ENCODE measurements at places on chromosomes 16 and 17.

DNA sequence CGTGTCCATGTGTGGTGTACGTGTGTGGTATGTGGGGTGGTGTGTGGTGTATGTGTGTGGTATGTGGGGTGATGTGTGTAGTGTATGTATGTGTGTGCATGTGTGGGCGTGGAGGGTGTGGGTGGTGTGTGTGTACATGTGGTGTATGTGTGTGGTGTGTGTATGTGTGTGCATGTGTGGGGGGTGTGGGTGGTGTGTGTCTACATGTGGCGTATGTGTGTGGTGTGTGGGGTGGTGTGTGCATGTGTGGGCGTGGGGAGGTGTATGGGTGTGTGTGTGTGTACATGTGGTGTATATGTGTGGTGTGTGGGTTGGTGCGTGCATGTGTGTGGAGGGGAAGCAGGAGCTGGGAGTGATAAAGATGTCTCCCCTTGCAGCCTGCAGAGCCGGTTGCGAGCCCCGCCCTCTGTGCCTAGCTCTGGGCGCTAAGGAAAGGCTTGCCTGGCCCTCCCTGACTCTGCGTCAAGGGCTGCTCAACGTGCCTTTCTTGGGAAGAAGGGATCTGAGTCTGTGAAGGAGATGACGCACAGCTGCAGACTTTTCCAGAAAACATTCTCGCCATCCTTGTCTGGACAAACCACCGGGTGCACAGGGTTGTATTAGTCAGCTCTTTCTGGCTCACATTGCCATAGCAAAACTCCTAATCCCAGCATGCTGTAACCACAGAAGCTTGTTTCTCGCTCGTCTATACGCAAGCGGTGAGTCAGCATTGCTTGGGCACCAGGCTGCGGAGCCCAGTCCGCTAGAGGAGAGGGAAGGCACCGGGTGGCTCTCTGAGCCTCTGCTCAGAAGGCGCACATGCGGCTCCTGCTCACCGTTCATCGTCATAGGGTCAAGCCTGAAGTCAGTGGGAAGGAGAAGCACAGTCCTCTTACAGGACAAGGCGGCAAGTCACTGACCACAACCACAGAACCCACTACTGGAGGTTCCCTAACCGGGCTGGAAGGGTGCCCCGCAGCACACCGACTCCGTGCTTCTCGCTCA lies 2.0 kb upstream of the CD300H start:
- no peak for DNase-seq

GRCh38 chr16:87927195-87927562 lies 9.2 kb downstream of the CA5A start:
- DNase-seq: no peak

GRCh38 chr16:81431554-81432353 lies 12.9 kb upstream of the CMIP start:
- DNase-seq: no peak

DNA sequence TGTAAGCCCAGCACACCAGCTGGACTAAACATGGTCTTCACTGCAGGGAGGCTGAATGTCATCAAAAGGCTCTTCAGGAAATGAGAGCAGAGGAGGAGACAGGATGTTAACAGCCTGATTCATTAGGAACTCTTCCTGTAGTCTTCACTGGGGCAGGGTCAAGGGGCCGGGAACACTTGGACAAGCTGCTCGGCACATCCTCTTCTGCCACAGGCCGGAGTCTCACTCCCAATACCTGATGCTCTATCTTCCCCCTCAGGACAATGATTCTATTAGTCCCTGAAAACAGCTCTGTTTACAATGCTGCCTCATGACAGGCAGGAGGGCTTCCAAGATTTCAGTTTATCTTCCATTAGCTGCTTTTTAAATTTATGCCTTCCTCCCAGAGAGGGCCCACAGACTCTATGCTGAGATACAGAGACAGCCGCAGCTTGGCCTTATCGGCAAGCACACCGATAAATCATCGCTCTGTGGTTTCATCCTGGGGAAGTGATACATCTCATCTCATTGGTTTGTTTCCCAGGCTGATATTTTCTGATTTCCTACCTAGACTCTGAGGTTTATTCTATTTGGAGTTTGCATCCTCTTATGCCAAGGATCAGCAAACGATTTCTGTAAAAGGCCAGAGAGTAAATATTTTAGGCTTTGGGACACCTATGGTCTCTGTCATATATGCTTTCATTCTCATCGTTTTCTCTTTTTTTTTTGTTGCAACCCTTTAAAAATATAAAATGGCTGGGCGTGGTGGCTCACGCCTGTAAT lies 214.0 kb upstream of the ASIC2 start:
- DNase-seq: no peak

DNA sequence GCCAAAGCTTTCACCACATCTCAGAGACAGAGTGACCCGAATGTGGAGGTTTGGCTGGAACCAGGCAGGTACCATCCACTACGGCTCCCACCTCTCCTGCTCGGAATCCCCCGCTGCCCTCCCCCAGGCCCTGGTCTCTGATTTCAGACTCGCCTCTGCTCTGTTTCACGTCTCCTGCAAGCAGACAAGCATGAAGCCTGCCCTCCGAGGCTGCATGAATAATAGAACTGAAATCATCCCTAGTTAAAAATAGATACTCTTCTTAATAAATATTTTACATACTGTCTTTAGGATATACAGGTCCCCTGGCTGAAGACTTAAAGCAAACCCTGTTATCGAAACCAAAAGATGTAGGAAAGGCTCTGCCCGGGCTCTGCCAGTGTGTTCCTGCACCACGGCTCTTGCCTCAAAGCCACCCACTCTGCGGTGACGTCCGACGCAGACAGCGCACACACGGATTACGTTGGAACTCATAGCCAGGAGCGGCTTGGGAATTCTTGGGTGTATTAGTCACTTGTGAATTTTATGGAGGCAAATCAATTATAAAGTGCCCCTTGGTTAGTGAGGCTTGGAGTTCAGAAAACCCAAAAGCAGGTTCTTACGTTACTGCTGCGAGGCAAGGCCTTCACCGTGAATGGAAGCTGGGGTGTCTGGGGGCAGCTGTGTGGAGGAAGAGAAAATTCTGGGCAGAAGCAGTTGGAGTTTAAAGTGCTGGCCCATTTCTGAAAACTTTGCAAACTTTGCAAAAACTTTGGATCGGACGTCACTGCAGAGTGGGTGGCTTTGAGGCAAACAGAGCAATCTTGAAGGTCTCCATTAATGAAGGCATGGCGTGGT lies 25.6 kb upstream of the NPTX1 start:
- DNase-seq: no peak

- DNase-seq: no peak
Observed at GRCh38 chr17:21191698-21192097, 22.3 kb downstream of the TMEM11 start.

DNA sequence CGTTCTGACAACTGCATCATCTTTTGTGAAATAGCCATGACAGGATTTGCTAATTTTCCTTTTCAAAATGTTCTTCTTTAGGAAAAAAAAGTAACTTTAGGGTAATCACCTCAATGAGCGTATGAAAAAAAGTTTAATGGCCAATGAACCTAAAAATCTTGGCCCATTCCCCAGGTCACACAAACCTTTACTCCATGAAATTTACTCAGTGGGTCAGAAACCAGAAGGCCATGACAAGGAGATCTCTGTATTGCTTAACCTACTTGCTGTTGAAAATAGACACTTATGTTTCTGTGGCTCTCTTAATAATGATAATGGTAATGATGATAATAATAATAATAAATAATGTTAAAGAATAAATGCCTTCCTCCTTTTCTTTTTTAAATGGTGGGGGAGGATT lies 180.8 kb upstream of the IRX3 start:
- DNase-seq: no peak

- DNase-seq: no peak
Observed at GRCh38 chr17:81869221-81870130, 1.7 kb downstream of the ARHGDIA start.

DNA sequence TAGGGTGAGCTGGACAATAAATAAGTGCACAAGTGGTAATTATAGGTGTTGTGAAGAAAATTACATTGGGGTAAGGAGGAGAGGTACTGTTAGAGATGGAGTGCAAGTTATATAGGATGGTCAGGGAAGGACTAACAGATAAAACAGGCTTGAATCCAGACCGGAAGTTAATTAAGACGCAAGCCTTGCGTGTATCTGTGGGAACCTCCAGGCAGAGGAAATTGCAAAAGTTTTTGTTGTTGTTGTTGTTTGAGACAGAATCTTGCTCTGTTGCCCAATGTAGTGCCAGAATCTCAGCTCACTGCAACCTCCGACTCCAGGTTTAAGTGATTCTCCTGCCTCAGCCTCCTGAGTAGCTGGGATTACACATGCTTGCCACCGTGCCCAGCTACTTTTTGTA lies 2.4 kb upstream of the ZNF18 start:
- DNase-seq: no peak

DNA sequence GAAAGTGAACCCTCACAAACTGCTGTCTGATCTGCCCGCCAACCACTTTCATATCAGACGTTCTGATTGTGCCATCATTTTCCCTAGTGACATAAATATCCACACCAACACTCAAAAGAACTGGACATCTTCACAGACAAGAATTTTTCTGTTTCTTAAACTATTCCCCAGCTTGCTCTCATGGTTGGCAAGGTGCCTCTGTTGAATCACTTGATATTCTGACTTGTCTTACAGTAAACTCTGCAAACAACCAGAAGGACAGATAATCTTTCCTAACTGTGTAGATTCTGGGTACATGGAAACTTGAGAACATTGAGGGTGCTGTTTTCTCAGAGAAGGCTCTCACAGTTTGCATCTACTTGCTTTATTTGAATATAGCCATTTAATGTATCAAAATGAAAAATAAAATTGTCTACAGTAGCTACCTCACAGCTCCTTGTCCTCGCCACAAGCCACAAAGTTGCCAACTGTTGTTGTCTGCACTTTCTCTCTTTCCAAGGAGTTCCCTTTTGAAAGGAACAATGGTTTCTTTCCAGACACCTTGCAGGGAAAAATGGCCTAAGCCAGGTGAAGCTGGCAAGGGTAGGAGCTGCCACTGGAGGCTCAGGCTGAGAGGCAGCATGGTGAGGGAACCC lies 46.0 kb upstream of the ADAMTS18 start:
- DNase-seq: no peak

GRCh38 chr17:57586196-57586740 lies 158.8 kb downstream of the CCDC182 start:
- DNase-seq: no peak

DNA sequence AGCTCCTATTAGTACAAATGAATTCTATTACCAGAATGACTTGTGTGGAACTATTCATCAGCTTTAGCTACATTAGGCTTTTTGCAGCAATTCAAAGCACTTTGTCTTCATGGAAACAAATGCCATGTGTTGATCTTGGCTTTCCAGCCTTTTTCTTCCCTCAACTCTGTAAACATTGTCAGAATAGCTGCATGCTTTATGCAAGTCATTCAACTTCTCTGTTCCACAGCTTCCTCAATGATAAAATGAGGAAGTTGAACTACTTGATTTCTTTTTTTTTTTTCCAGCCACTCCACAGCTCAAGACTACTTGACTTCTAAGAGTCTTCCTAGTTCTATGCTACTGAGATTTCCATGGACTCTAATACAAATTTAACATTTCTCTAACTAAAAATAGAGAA lies 41.1 kb downstream of the KIAA0753 start:
- no peak for DNase-seq

DNA sequence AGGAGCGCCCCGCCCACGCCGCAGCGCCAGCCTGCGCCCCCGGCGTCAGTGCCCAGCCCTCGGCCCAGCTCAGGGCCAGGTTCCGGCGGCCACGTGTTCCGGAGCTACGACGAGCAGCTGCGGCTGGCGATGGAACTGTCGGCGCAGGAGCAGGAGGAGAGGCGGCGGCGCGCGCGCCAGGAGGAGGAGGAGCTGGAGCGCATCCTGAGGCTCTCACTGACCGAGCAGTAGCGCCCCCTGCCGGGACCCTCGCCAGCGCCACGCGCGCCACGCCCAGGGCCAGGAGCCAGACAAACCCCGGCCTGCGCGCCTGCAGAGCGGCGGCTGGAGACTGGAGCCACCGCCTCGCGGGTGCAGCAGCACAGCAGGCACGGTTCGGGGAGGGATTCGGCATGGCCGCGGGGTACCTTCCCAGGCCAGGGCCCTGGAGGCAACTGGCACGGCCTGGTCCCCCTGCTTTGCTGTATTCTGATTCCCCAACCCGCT lies 9.3 kb downstream of the CORO6 start:
- peak; percentile 90 for DNase-seq

DNA sequence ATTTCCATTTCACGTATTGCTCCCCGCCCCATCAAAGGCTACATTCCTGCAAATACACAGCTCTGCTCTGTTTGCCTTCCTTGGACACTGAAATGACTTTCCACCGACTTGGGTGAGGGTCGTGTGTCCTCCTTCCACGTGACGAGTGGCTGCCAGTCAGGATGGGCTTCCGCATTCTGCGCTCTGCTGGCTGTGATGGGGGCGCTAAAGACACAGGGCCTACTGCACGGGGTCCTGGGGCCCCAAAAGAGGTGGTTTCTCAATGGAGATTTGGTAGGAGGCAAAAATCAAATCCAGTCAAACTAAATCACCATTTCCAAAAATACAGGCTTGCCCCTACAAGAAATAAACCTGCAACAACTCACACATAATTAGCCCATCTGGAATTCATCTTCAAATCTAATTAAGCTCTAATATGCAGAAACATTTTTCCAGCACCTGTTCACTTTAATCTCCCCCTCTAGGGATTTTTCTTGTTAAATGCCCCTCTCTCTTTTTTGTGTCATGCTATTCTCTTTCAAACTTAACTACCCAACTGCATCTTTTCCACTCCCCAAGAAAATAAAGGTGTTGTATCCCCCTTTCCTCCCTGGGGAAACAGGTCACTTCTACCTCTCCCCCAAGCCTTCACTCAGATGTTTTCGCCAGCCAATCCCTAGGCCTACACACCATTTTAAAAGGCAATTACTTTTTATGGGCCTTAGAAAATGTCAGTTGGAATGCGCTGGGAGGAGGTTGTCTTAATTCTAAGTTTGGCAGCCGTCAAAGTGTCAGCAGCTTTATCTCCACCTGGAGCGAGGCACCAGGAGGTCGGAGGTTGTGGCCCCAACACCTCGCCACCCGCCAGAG lies 21.9 kb upstream of the FAAP100 start:
- no peak for DNase-seq

DNA sequence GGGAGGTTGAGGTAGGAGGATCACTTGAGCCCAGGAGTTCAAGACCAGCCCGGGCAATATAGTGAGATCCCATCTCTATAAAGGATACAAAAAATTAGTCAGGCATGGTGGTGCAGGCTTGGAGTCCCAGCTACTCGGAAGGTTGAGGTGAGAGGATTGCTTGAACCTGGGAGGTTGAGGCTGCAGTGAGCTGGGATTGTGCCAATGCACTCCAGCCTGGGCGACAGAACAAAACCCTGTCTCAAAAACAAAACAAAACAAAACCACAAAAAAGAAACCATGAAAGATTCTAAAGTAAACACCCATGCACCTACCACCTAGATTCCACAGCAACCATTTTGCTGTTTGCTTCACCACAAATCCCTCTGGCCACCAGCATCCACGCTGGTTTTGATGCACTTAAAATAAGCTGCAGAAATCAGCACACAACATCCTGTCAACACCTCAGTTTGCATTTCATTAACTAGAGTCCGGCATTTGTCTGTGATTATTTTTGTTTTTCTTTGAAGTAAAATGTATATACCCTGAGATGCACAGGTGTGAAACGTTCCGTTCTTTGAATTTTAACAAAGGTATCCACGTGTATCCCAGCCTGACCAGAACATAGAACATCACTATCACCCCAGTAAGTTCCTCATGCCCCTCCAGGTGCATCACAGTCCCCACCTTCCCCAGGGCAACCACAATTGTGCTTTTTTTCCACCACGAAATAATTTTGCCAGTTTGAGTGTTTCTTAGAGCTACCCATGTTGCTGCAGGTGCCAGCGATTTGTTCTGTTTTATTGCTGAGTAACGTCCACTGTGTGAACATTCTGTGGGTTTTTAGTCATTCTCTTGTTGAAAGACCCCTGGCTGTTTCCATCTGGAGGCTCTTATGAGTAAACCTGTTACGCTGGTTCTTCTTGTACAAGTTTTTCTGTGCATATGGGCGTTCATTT lies 191.5 kb downstream of the SEC14L1 start:
- no peak for DNase-seq
